ENCODE measurements at places on chromosomes 5 and 9.

- DNase-seq = no peak
Measured at GRCh38 chr5:88377705-88378656, 109.3 kb upstream of the TMEM161B start.

DNA sequence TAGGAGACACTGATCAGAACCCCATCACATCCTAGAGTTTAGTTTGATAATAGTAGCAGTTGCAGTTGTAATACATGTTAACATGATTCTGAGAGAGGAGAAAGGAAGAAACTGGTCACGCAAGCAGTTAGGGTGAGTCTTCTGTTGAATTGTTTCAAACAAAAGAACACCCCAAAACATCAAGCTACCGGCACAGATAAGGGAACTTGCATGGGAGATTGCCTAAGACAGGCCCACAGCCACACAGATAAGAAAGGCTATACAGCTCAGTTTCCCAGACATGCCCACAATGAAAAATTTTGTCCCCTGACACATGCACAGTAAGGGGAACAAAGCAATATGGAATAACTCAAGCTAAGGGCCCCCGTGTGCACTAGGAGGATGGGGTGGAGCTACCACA lies 15.9 kb downstream of the HSPB3 start:
- DNase-seq = no peak

DNA sequence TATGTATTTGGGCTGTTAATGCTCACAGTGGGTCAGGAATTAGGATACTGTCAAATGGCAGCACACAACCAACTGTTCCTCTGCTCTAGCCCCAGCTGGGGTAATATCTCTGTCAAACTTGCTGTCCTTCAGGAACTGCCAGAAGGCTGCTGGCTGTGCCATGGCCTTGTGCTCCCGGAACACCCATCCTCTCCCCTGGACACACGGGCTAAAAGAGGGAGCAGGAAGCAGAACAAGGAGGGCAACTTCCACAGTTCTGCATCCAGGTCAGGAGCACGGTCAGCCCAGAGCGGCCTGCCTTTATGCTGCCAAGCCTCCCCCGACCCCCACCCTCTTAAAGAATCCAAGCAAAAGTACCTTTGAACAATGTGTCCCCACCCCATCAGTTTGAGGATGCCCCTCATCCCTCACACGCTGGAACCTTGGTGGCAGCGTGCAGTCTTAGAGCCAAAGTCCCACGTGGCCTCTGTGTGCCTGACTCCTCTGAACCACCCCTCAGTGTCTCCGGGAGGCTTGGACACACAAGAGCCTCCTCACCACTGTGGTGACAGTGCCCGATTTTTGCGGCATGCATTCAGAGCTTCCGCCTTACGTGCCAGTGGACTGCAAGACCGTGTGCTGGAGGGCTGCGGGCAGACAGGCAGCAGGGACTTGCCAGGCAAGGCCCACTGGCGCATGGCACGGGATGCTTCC lies 60.8 kb downstream of the PSMB7 start:
- no peak for DNase-seq

GRCh38 chr5:174655351-174655750 lies 69.0 kb upstream of the MSX2 start:
- no peak for DNase-seq

DNA sequence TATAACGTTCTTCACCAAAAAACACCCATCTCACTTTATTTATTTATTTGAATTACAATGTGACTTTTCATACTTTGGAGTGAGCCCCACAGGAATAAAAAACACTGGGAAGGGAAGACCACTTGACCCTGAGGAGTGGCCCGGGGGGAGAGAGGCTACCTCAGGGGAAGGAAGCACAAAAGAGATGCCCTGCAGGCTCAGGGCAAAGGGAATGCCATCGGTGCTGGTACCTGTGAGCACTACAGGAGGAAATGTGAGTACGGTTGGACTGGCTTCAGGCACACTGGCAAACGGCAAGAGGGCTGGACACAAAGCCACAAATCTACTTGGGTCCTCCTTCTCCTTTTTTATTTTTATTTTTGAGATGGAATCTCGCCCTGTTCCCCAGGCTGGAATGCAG lies 363.9 kb upstream of the KLF4 start:
- no peak for DNase-seq

Data from endothelial cell of umbilical vein (primary cell).